Stimulated activated CD8-positive, alpha-beta memory T cell treated with anti-CD3 and anti-CD28 coated beads, Interleukin-7, amount 100 ng/mL, for 1 hour (primary cell): ENCODE measurements at places on chromosomes 11 and 22.

GRCh38 chr11:64908766-64909165 is 8.2 kb downstream of the ATG2A start:
- no peak for DNase-seq

GRCh38 chr11:22677153-22677903 is 10.9 kb downstream of the GAS2 start:
- no peak for DNase-seq

DNA sequence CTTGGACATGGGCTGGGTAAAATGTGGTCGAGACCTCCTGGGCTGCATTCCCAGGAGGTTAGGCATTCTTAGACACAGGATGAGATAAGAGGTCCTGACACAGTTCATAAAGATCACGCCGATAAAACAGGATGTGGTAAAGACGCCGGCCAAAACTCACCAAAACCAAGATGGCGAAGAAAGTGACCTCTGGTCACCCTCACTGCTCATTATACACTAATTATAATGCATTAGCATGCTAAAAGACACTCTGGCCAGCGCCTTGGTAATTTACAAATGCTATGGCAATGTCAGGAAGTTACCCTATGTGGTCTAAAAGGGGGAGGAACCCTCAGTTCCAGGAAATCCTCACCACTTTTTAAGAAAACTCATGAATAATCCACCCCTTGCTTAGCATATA is 983.3 kb downstream of the OPCML start:
- DNase-seq: no peak

GRCh38 chr11:31844351-31844750 is 33.2 kb upstream of the PAX6 start:
- no peak for DNase-seq

GRCh38 chr11:98358551-98358950 is 662.2 kb upstream of the CNTN5 start:
- DNase-seq: no peak

- no peak for DNase-seq
Measured at GRCh38 chr11:35237860-35238715, 99.1 kb downstream of the CD44 start.

DNA sequence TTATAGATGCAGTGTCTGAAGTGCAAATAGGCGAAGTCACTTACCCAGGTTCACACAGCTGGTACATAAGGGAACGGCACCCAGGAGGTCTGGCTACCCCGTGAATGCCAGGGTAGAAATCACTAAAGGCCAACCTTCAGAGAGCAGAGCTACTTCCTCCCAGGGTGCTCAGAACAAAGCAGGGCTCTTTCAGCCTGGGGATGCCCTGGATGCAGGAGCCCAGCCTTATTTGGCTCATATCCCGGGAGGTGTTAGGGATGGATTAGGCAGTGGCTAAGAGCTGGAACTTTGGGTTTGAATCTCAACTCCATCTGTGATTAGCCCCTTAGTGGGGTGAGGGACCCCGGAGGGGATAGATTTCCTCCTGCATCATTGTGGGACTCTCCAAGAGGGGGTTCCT is 33.1 kb upstream of the ASPHD2 start:
- DNase-seq: no peak

DNA sequence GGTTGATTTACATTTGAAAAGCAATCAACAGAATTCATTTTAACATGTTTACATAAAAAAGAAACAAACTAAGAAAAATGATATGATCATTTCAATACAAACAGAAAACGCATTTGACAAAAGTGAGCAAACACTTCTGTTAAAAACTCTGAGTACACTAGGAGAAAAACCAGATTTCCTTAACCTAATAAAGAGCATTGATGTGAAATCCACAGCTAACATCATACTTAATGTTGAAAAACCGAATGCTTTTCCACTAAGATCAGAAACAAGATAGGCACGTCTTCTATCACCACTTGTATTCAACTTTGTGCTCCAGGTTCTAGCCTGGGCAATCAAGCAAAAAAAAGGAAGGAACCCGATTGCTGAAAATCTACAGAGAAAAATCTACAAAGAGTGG is 227.6 kb downstream of the SBF2 start:
- DNase-seq: no peak

DNA sequence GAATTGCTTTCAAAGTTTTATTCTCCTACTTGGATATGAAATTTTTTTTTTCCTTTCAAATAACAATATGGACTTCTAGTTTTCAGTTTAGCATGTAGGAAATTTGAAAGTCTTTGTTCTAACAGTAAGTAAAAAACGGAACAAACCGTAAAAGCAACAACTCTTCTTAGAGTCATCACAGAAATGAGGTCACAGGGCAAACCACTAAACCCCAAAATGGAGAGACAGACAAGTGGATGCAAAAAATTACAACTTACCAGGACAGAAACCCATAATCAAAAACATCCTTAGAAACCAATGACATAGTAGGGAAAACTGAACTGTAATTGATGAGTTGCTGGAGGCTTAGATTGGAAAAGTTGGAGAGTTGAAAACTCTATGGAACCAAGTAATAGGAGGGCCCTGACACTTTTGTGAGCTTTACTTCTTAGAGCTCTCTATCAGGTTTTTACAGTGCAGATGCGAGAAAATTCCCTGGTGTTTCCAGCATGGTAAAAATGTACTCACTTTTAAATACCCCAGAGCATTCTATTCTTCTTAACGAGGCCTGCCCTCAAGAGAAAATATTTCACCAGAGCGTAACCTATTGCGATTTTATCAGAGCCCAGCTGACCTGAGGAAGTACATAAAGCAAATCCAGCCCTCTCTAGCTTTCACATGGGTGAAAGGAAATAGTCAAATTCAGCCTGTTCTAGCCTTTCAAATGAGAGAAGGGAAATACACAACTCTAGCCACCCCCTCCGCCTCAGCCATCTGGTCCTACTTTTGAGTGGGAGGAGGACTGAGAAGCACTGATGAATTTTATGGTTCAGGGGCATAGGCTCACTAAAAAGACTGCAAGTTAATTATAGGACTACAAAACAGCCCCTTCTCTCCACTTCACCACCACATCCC is 39.1 kb downstream of the CASP12 start:
- DNase-seq: no peak

DNA sequence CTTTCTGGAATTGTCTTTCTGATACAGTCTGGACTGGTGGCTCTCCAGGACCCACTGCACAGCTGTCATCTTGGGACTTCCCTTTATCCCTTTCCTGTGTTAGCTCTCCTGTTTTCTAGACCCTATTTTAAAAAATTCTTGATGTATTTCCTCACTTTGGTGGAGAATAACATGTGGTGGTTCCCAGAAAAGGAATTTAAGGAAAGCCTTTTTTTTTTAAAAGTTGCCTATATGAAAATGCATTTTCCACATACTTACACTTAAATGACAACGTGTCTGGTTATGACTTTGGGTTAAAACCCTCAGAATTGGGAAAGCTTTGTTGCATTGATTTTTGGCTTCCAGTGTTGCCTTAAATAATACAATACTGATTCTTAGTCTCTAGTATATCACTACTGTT is 400.7 kb downstream of the TMEM135 start:
- no peak for DNase-seq

DNA sequence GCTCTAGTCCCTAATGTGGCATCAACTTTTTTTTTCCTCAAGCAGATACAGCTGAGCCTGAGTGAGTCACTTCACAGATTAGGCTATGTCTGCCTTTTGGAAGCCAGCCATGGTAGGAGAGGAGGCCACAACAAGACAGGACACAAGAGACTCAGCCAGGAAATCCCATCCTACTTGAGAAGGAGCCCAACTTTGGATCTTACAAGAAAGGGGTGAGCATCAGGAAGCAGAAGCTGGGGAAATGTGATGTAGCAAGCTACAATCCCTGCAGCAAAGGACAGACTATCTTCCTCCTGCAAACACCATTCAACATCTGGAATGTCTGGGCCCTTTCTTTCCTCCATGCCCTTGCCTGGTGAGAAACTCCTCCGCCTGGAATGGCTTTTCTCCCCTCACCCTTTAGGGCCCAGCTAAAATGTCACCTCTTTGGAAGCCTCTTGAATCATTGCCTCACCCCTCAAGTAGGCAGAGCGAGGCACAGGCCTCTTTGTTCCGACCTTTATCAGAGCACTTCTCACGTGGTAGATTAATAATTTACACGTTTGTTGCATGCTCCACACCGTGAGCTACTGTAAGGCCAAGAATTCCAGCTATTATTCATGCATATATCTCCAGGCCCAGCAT is 156.4 kb upstream of the PITPNB start:
- no peak for DNase-seq

GRCh38 chr22:42808521-42808920 is 48.6 kb downstream of the ARFGAP3 start:
- no peak for DNase-seq
